ENCODE measurements at places on chromosomes 5 and 9.

DNA sequence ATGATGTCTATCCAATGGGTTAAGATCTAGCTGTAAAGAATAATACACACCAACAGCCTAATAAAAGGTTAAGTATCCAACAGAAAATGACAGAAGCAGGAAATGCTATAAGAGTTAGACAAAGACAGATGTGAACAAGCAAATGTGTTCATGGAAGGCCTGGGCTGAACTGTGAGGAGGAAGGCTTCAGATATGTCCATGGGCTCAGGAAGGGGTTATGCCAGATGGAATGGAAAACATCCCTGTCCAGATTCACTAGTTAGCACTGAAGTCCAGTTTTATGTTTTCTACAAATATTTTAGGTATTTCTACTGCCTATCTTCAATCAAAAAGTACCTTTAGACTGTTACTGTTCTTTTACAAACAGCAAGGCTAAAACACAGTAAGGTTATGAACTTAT, 27.1 kb downstream of the ERAP1 start:
- DNase-seq: no peak

DNA sequence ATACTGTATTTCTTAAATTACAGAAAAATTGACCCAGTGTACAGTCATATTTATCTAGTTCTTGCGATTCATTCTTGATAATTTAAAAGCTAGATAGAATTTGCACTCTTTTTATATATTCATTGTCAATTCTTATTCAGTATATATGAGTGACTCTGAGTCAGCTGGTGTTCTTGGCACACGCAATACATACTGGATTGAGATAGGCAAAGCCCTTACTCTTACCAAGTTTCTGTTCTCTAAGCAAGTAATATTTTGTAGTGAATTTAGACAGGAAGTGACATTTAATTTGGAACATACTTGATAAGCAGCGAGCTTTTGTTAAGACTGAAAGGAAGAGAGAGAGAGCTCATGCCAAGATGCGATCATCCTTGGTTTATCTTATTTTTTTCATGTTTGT, 57.7 kb downstream of the GPBP1 start:
- no peak for DNase-seq

GRCh38 chr5:39024884-39025283, 49.3 kb downstream of the RICTOR start:
- no peak for DNase-seq

- DNase-seq: no peak
Observed at GRCh38 chr9:136696502-136696901, 9.2 kb upstream of the AGPAT2 start.

DNA sequence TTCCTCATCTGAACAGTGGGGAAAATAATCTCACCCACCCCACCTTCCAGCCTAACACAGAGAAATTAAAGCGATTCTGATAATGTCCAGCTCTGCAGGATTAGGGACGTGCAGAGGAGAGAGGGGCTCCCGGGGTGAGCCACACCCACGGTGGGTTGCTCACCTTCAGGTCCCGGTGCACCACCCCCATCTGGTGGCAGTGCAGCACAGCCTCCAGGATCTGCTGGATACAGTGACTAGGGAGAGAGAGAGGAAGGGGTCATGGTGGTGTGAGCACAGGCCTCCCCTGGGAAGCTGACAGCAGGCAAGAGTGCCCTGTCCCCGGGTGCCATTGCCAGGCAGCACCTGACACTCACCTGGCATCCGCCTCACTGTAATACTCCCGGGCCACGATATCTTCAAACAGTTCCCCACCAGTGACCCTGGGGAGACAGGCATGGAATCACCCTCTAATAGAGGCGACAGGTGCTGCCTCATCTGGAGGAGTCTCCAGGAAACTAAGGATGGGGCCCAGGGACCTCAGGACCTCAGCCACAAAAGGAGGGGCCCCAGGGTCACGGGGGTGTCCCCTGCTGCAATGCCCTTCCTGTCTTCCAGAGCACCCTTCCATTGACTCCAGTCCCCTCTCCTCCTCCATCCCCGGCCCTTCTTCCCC, 33.0 kb downstream of the CAMK2A start:
- no peak for DNase-seq

DNA sequence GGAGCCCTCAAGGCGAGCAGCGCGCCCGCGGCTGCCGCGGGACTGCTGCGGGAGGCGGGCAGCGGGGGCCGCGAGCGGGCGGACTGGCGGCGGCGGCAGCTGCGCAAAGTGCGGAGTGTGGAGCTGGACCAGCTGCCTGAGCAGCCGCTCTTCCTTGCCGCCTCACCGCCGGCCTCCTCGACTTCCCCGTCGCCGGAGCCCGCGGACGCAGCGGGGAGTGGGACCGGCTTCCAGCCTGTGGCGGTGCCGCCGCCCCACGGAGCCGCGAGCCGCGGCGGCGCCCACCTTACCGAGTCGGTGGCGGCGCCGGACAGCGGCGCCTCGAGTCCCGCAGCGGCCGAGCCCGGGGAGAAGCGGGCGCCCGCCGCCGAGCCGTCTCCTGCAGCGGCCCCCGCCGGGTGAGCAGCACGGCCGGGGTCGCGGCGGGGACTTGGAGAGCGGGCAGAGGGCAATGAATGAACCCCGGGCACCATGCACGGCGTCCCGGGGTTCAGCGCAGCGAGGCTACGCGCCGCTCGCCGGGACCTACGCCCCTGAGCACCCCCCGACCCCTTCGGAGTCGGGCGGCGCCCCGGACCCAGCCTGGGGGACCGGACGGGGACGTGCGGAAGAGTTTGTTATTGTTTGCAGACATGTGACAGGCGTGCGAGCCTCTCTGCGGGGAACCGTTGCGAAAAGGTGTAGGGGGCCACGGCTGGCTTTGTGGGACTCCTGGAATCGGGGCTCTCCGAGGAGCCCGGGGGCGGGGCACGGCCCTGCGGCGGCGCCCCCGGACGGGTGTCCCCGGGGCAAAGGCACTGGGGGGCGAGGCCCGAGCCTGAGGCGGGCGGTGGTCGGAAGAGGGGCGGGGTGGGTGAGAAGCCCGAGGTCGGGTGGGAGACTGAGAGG, 553 bp downstream of the MAP3K1 start:
- no peak for DNase-seq

GRCh38 chr5:133663397-133664054, 51.2 kb upstream of the FSTL4 start:
- no peak for DNase-seq

DNA sequence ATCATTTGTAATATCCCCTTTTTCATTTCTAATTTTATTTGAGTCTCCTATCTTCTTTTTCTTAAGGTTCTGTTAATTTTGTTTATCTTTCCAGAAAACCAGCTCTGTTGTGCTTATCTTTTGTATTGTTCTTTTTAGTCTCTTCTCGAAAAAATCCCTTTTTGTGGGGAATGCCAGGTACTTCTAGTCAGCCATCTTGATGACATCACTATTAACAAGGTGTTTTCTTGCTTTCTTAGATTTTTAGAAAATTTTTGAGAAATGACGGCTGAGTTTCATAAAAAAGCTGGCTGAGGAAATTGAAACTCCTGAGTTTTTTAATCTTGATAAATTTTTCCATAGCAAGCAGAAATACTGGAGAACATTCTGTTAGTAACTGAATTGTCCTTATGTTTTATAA, 10.7 kb downstream of the RNF180 start:
- DNase-seq: no peak

DNA sequence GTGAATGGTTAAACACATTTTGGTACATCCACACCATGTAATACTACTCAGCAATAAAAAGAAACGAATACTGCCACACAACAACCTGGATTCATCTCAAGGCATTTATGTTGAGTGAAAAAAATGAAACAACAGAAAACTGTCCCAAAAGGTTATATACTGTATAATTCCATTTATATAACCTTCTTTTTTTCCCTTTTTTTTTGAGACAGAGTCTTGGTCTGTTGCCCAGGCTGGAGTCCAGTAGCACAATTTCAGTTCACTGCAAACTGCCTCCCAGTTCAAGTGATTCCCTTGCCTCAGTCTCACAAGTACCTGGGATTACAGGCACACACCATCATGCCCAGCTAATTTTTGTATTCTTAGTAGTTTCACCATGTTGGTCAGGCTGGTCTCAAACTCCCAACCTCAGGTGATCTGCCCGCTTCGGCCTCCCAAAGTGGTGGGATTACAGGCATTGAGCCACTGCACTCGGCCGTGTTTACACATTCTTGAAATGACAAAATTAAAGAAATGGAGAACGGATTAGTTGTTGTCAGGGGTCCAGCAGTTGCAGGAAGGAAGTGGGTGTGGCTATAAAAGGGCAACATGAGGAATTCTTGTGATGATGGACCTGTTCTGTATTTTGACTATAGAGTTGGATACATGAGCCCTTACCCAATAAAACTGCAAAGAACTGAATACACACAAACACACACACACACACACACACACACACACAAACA, 17.4 kb downstream of the PPP6C start:
- DNase-seq: no peak

DNA sequence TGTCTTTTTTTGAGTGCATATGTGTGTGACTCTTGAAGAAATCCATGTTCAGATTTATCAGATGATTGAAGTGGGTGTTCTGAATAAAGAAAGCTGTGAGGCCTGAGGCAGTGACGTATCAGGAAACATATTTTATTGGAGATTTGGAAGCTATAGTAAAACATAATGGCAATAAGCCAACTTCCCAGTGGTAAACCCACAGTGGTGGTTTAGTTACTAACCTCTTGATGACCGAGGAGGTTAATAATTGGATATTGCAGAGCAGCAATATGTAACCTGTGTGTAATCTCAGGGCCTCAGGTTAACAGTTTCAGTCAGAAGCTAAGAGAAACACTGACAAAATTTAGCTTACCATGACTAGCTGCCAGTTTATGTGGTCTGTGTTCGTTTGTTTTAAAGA, 6.9 kb downstream of the RGMB start:
- DNase-seq: no peak

DNA sequence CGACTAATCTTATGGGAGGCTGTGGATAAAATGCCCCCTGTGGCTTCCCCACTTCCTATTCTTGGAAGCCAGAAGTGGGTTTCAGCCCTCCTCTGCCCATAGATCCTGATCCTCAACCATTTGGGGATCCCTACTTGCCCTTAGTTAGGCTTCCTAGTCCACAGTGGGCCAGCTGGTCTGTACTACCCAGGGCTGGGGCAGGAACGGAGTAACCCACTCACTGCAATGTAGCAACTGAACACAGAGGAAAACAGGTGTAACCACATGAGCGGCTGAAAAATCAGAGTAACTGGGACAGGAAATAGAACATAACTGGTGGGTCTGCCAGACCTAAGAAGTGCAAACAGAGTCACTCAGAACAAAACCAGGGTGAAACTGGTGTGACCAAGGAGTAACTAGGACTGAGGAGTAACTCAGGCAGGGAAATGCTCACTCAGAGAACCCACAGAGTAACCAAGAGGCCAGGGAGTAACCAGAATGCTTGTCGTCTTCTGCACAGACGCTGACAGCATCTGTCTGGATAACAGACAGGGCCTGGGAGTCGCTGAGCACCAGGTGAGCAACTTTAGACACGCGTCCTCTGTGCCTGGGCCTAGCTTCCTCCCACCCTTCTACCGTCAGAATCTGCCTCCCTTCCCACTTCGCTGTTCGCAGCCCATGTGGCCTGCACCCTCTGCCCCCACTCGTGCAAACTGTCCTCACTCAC, 1.0 kb downstream of the AQP3 start:
- DNase-seq: no peak

Measured in AG04449 (cell line).